Hematopoietic multipotent progenitor cell treated with erythropoietin and hydrocortisone succinate and interleukin-3 and kit ligand, for 6 days (in vitro differentiated cells): ENCODE measurements at places on chromosomes 1 and 21.
A peak's percentile ranks its signal among the peaks of the same experiment; 100 is the strongest.

DNA sequence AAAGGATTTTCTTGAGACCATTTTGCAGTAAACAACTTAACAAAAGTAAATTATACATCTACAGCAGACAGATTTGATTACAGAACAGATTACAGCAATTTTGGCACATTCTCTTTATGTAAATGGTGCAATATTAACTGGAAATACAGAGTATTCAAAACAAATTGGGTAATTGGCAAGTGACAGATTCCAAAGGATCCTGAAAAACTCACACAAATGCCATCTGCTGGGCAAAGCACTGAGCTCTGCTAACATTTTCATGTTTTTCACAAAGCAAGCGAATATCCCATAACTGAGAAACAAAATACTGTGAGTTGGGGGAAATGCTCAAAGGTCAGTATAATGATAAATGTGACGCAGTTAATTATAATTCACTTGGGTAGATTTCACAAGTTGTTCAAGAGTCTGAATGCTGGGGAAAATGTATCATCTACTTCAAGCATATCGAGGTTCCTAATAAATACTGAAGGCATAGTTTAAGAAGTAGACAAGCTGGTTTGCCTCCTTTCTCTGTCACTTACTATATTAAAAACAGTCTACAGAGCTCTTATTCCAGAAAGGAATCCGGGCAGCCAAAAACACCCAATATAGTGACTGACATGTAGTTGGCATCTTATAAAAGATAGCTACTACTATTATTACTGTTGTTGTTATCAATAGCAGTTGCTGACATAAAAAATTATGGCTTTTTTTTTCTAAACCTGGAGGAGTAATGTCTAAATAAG, 75.8 kb upstream of the SDC3 start:
- DNase-seq: no peak

DNA sequence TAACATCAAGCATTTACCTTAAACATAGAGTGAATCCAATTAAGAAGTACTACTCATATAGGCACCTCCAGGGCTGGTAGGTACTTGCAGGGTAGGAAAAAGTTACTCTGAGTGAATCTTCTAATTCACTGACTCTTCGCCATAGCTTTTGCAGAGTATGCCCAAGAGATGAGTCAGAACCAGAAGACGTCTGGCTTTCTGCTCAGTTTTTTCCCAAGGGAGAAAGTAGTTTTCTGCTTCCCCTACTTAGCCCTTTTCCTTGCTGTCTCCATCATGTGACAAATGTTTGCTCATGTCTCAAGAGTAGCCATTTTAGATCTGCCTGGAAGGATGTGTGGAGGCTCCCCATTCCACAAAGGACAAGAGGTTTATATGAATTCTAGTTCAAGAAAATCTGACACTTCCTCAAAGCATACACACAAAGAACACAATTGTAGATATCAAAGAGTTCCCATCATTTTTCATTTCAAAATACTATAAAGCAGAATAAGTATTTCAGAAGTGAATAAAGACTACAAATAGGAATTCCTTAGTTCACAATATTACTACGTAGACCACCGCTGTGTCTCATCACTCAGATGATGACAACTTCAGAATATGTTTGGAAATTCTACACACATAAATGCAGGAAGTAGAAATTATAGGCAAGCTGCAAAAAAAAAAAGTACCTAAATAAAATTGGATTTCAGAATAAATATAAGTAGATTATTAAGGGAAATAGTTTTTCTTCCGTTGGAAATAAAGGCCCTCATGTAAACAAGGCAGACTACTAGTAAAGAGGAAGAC, 98.5 kb downstream of the ASH1L start:
- DNase-seq: no peak

DNA sequence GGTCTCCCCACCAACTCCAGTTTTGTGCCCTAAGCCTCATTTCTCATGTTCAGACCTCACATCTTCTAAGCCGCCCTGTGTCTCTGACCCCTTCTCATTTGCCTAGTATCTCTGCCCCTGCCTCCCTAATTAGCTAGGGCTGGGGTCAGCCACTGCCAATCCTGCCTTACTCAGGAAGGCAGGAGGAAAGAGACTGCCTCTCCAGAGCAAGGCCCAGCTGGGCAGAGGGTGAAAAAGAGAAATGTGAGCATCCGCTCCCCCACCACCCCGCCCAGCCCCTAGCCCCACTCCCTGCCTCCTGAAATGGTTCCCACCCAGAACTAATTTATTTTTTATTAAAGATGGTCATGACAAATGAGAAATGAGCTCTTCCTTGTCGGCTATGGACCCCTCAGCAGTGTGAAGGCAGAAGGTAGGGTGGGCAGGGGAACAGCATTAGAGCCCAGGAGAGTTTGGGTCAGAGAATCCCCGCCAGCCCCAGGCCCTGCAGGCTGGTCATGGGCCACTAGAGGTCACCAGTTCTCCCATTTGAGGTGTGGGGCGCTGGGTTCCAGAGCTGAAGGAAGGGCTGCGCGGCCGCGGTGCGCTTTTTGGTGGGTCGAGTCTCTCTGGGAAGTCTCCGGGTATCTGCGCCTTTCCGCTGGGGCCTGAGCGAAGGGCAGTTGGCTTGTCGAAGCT, 11.5 kb downstream of the ADAMTSL4 start:
- peak; percentile 95 for DNase-seq

- no peak for DNase-seq
Observed at GRCh38 chr1:60255565-60255964, 182.0 kb upstream of the C1orf87 start.

DNA sequence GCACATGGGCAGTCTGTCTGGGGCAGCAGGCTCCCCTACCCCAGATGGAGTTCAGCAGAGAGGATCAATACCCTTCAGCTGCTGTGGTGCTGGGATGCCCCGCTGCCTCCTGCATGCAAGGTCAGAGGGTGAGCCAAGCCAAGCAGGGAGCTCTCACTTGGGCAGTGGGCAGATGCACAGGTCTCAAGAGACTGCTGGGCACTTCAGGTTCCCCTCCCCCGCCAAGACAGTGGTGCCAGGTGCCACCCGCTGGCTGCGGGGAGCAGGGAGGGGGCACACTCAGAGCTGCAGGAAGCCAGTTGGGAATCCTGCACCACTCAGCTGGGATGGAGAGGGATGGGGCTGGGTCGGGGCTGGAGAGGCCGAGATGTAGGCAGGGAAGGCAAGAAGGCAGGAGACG, 15.8 kb upstream of the EVA1B start:
- no peak for DNase-seq

- no peak for DNase-seq
Observed at GRCh38 chr1:169796274-169796810, 1.6 kb upstream of the METTL18 start.

DNA sequence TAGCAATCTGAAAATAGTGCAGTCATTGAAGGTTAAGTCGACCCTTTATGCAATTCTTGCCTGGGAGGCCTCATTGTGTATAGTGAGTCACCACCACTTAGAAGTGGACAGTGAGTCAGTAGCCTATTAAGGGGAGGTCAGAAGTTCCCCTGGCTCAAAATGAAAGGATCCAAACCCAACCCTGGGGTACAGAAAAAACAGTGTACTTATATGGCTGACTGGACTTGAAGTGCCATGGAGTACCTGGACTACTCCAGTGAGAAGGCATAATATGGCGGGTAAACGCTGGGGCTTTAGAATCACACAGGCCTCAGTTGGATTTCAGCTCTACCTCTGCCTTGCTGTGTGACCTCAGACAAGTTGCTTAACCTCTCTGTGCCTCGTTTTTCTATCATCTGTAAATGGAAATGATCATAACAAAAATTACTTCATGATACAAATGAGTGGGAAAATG, 2.2 kb upstream of the BCL9 start:
- no peak for DNase-seq

DNA sequence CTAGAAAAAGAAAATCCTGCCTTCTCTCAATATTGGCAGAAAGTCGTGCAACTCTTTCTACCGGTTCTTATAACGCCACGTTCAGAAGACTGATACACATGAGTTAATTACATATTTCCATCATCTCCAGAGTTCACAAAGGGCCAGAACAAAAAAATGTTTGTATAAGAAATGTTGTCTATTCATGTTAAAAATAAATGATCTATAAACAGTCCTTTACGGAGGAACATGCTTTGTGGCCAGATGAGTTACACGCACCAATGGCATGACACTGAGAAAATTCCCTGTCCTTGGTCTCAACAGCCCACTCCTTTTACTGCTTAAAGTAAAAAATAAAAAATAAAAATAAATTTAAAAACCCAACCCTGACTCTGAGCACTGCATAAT, 29.5 kb downstream of the C2CD2 start:
- no peak for DNase-seq

DNA sequence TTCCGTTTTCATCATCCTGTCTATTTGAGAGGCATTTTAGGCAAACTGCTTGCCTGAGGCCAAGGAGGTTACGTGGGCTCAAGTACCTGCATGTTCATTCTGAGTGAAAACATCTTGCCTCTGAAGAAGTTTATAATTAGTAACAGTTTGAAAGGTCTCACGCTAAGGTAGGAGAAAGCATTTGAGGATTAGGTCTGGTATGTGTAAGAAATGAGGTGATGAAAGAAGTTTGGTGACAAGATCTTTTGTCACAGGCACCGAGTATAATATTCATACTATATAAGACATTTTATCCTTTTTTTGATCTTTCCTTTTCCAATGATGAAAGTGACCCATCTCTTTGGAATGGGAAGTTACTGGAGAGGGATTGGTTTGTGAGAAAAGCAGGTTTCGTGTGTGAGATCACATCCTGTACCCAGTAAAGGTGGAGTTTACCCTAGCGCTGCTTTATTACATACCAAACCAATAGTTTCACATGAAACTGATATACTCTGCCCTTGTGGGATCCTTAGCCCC, 98.7 kb upstream of the PDC start:
- no peak for DNase-seq

GRCh38 chr1:171743081-171743870, 1.4 kb upstream of the VAMP4 start:
- peak; percentile 52 for DNase-seq

DNA sequence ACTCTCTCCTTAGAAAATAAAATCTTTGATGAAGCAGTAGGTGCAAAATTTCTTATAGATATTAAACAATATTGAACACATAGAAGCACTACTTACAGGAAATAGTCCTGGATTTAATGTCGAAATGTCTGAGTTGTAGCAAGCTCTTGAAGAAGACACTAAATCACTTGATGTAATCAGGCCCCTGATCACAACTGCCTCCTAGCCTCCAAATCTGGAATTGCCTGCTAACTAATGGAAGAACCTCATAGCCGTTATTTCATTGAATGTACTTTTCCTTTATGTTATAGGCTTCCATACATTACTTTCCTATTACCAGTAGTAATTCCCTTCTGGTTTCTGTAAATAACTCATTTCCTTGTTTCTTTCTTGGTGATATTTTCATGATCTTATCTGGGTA, 675.7 kb upstream of the CHRM3 start:
- DNase-seq: no peak
